ENCODE measurements at places on chromosomes 2 and 18.

DNA sequence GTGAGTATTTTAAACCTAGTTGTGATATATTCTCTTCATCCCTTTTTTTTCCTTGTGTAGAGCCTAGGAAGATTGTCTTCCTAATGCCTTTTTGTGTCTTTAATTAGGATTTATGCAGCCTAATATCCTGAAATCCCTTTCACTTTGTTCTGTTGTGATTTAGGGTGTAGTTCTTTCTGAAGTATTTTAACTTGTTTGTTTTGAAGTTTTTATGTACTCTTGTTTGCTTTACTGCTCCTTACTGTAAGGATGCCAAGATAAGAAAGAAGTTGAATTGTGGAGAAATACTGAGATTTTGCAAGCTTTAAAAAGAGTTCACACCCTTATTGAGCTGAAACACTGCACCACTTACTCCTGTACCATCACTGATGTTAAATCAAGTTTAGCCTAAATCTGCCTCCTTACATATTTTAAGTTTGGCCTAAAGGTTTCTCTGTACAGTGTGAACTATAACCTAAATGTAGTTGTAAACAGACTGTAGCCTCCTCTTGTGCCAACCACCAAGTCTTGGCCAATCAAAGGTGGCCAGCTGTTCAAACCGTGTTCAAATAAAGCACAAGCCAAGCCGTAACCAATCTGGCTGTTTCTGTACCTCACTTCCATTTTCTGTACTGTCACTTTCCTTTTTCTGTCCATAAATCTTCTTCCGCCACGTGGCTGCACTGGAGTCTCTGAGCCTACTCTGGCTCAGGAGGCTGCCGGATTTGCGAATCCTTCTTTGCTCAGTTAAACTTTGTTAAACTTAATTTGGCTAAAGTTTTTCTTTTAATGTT, 17.7 kb upstream of the ACOXL start:
- DNase-seq = no peak

- DNase-seq = no peak
Measured at GRCh38 chr18:77032181-77032701, 100.3 kb downstream of the MBP start.

DNA sequence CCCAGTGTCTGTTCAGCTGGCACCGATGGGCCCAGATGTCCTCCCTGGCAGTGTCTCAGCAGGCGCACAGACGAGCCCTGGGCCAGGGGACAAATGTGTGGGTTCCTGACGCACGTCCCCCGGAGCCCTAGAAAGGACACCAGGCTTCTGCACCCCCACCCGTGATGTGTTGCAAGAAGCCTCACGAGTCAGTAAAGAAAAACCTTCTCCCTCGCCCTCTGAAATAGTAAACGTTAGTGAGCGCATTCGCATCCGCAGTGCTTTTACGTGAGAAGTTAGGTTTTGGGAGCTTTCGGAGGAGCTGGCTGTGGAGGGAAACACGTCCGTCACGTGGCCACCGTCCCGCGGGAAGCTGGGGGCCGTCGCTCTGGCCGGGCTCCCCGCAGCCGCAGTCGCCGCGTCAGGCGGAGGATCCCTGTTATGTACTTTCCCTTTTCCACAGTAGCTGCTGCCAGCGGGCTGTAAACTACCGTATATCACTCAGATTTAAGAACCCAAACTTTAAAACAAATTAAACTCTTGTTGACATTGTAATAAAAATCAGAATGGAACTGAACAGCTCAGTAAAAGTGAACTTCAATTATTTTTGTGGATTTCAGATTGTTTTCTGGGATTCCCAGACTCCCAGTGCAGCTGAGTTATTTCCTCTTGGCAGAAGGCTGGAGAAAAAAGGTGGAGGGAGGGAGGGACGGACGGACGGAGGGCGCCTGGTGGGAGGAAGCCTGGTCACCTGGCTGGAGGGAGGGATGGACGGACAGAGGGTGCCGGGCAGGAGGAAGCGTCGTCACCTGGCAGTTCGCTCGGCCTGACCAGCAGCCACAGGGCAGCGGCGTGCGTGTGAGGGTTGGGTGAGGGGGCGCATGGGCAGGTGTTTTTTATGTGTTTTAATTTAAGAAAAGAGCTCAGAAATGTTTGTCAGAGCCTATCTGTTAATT, 112.1 kb downstream of the NFATC1 start:
- no peak for DNase-seq

GRCh38 chr18:44819944-44820510, 139.3 kb downstream of the SETBP1 start:
- no peak for DNase-seq

DNA sequence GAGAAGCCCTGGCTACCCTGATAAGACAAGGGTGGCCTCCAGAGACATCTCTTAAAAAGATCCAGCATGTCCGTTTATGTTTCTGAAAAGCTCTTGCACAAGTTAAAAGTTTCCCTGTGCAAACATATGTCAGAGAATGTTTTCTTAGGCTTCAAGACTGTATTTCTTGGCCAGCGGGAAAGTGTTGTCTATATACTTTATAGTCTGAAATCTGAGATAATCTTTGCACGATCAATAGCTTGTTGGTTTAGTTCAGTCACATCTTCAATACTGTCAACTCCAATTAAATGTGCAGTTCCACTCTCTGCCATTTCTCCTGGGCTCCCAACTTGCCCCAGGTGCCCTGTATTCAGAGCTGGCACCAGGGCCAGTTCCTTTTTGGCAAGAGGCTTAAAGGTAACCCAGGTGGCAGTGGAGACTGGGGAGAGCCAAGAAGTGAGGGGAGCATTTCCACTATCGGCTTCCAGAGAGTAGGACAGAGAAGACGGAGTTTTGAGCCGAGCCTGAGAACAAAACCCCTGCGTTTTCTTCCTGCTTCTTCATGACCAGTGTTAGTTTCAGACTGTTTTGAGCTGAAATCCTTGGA, 64.4 kb downstream of the ACOXL start:
- no peak for DNase-seq

DNA sequence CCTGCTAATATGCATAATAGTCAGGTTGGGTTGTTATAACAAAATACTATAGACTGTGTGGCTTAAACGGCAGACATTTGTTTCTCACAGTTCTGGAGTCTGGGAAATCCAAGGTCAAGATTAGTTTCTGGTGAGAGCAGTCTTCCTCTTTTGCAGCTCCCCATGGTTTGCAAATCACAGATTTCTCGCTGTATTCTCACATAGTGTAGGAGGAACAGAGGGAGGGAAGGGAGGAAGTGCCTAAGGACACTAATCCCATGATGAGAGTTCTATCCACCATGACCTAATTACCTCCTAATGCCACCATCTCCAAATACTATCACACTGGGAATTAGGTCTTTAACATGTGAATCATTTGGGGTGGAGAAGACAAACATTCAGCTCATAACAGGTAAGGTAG, 20.1 kb upstream of the PTH2R start:
- DNase-seq = no peak

- no peak for DNase-seq
Measured at GRCh38 chr2:46537624-46538295, 58.4 kb downstream of the TMEM247 start.

- DNase-seq = no peak
Measured at GRCh38 chr2:120368086-120368485, 22.1 kb downstream of the INHBB start.

DNA sequence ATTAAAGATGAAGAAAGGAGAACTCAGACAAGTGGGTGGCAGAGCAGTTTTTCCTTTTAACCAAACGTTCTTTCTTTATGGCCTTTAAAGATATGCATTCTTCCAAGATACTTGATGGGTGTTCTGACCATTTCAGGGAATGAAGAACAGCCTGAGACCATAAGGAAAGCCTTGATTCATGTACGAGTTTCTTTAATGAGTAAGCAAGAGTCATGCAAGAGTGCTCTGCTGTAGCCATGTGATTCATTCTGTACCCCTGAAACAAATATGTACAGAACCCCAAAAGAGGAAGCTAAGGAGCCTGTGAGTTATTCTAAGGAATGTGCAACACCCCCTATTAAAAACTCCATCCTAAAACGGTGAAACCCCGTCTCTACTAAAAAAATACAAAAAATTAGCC, 372.8 kb downstream of the MTX2 start:
- DNase-seq = no peak

- no peak for DNase-seq
Measured at GRCh38 chr2:241771286-241772062, 5.1 kb upstream of the GAL3ST2 start.

GRCh38 chr18:10588975-10589374, 63.1 kb downstream of the NAPG start:
- DNase-seq = no peak

GRCh38 chr18:54358495-54359040, 862 bp downstream of the C18orf54 start:
- no peak for DNase-seq

- DNase-seq = no peak
Measured at GRCh38 chr18:63514326-63514725, 27.8 kb upstream of the SERPINB12 start.

- no peak for DNase-seq
Measured at GRCh38 chr2:241063587-241063986, 38.5 kb downstream of the MTERF4 start.

Measured in NCI-H1436 (cell line).